ENCODE measurements at places on chromosomes 12 and 14.

- no peak for DNase-seq
Measured at GRCh38 chr14:50795142-50795541, 35.8 kb downstream of the NIN start.

DNA sequence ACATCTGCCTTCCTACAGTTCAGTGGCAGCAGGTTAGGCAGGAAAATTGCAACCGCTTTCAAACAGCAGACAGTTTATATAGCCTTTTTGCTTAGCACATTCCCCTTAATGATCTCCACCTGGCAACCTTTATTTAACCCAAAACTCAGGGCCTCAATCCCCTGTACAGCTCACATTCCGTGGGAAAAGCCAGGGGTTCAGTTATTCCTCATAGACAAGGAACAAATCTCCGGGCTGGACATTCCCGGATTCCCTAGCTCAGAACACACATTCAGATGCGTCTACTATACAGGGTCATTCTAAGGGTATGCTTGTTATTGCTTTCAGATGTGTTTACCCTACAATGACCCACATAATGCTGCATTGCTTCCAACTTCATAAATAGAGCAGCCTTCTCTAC, 73.8 kb upstream of the DCN start:
- no peak for DNase-seq

DNA sequence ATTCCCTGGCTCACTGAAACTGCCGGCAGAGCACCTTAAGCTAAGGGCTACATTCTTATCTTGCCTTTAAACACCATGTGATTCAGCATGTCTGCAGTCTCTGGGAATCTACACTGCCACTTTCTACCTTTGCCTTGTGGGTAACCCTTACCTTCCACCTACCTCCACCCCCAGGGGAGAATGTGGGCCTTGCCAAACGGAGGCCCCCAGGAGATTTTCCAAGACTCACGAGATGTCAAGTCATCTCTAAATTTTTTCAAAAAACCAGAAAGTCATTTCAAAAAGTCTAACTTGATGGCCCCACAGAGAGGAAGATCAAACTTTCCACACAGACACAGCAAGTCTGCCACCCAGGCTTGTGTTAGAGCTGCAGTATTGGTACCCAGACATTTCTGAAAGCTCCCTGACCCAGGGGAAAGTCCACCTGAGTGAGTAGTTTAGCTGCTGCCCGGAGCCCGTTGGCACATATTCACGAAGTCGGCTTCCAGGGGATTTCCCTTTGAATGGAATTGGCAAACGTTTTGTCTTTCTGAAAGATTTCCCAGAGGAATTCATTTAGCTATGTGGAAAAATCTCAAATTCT, 4.7 kb upstream of the PSMA6 start:
- no peak for DNase-seq

- DNase-seq: no peak
Measured at GRCh38 chr14:71331403-71331802, 424.1 kb downstream of the PCNX1 start.

DNA sequence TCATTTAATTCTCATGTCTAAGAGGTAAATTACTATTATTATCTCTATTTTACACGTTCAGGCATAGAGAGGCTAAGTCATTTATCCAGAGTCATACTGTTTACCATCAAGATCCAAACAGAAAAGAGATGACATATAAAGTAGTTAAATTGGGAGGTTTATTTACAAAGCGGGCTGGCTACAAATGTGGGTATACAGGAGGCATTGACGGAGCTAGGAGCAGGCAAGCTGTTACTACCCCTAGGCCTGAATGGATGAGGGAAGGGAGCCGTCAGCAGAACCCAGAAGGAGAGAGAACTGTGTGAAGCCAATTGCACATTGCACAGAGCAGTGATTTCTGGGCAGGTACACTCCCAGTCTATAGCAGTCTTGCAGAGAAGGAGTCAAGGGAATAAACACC, 39.8 kb downstream of the DACT1 start:
- DNase-seq: no peak

GRCh38 chr12:69027411-69027881, 94.5 kb upstream of the CPM start:
- no peak for DNase-seq

GRCh38 chr12:53201639-53202038, 5.4 kb downstream of the ITGB7 start:
- DNase-seq: no peak

- DNase-seq: no peak
Measured at GRCh38 chr12:109523504-109523903, 46.1 kb downstream of the UBE3B start.

GRCh38 chr12:17976202-17976601, 113.8 kb downstream of the RERGL start:
- DNase-seq: no peak

DNA sequence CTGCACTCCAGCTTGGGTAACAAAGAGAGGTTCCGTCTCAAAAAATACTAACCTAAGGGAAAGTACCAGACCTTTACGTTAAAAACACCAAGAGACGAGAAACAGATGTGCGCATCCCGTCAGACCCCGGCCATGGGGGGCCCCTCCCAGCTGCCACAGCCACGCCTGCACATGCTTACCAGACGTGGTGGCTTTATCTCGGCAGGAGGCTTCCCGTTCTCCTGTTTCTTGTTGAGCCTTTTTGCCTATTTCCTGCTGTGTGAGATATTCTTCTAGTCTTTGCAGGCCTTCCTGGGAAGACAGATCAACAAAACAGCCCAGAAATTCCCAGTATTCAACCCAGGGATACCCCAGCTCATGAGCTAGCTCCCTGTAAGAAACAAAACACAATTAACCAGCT, 23.6 kb downstream of the PGAM5 start:
- no peak for DNase-seq
